Right atrium auricular region (tissue), 2 donors: ENCODE measurements at places on chromosomes 3 and 15.

GRCh38 chr3:50238549-50239026 lies 2.6 kb downstream of the GNAI2 start:
- DNase-seq = peak; percentile 88

- no peak for DNase-seq
Observed at GRCh38 chr3:100603469-100603868, 5.9 kb upstream of the ADGRG7 start.

DNA sequence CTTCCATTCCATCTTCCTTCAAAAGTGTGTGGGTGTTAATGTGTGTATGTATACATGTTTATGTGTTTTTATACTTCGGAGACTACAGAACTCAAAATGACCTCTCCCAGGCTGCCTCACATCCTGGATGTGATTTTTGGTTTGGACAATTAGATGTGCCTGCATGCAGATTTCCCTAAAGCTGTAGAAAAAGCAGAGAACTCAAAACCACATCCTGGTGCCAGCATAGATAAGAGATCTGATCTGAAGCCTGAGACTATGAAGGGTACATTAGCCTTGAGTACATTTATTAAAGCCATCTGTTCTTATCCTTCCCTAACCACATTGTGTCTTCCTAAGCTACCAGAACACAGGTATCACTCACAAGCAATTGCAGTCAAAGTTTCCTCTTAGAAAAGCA lies 319.4 kb upstream of the RASGRP1 start:
- DNase-seq = no peak

- no peak for DNase-seq
Observed at GRCh38 chr3:110856916-110857315, 214.7 kb upstream of the NECTIN3 start.

GRCh38 chr3:94011233-94011711 lies 17.1 kb downstream of the STX19 start:
- no peak for DNase-seq

GRCh38 chr3:96813820-96814650 lies at the start of gene EPHA6:
Gene EPHA6 (plus strand): TSS chr3:96814594.
- peak; percentile 59 for DNase-seq

DNA sequence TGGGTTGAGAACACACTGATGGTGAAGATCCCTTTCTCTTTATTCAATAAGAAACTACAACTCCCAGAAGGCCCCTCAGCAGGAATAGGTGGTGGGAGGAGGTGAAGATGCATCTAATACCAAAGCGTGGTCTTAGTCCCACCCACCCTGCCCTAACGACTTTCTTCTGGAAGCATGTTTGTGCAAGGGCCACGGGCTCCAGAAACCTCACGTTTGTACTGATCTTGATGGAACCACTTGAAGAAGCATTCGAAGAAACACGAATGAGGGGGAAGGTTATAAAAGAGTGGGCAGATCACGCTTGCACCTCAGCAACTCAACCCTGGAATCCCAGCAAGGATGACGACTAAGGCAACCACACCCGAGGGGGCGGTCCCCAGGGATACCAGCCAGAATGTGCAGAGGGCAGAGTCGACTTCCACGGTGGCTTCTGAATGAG lies 10.6 kb upstream of the SLC25A36 start:
- no peak for DNase-seq
